Activated CD4-positive, alpha-beta memory T cell treated with anti-CD3 and anti-CD28 coated beads for 36 hours (primary cell): ENCODE measurements at places on chromosomes 5 and 9. TPM values are rescaled to one million over a fixed set of nuclear protein-coding genes. Genes with fewer than 3 reads are reported as not detected.

DNA sequence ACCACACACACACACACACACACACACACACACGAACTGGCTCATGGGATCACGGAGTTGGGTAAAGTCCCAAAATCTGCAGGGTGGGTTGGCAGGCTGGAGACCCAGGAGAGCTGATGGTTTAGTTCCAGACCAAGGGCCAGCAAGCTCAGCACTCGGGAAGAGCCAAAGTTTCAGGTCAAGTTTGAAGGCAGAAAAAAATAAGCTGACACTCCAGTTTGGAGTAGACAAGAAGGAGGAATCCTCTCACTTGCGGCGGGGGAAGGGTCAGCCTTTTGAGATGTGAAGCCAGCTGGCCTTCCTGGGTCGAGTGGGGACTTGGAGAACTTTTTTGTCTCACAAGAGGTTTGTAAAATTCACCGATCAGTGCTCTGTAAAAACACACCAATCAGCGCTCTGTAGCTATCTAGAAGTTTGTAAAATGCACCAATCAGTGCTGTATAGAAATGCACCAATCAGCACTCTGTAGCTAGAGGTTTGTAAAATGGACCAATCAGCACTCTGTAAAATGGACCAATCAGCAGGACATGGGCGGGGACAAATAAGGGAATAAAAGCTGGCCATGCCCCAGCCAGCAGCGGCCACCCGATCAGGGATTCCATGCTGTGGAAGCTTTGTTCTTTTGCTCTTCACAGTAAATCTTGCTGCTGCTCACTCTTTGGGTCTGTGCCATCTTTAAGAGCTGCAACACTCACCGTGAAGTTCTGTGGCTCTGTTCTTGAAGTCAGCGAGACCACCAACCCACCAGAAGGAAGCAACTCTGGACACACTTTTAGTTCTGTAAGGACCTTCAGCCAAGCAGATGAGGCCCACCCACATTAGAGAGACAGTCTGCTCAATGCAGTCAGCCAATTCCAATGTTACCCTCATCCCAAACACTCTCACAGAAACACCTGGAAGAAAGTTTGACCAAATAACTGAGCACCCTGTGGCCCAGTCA lies 37.8 kb upstream of the UNC5A start:
- H3K36me3 ChIP-seq, result no peaks in the 10 kb centered on the region
- peaks cover 38% of the 10 kb centered on the region for H3K27me3 ChIP-seq
- no peak overlapping the region for H3K4me3 ChIP-seq
- H3K27ac ChIP-seq, result no peak overlapping the region
- DNase-seq, result no peak
- H3K4me1 ChIP-seq, result peaks cover 2% of the 10 kb centered on the region

Gene ZBTB26
- total RNA-seq, result 6.1 TPM

GRCh38 chr5:9716838-9717281 lies 86.7 kb upstream of the TAS2R1 start:
- H3K36me3 ChIP-seq, result no peaks in the 10 kb centered on the region
- DNase-seq, result no peak
- no peaks in the 10 kb centered on the region for H3K27me3 ChIP-seq
- H3K4me1 ChIP-seq, result no peaks in the 10 kb centered on the region
- H3K27ac ChIP-seq, result no peak overlapping the region

DNA sequence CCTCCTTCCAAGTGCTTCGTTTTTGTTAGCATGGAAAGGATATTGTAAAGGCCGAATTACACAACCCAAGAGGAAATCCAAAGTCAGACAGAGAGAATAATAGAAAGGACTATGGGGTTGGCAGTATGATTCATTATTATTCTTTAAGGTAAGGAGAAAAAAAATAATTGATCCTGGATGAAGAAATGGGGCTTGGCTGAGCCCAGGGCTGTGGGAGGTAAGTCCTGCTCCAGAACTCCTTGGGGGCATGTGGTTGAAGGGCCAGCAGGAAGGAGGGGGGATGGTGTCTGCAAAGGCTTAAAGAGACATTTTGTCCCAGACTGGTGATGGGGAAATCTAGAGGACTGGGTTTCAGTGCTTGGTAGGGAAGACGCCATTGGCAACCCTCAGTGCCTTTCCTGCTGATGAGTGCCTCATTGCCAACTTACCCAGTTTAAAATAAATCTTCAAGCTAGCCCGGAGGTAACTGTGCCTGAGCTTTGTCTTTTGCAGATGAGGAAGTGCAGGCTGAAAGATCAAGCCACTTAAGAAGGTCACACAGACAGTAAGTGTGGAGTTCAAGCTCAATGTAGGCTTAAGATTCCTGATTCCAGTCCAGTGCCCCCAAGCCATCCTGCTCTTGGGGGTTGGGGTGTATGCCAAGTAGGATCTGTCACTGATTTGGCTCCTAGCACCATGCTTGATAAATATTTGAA lies 30.2 kb downstream of the FOXI1 start:
- H3K4me3 ChIP-seq, result no peak overlapping the region
- no peaks in the 10 kb centered on the region for H3K4me1 ChIP-seq
- DNase-seq, result no peak
- no peaks in the 10 kb centered on the region for H3K36me3 ChIP-seq
- no peak overlapping the region for H3K27ac ChIP-seq
- peaks cover 7% of the 10 kb centered on the region for H3K27me3 ChIP-seq

Gene ADAMTSL2
- 0.05 TPM for total RNA-seq

DNA sequence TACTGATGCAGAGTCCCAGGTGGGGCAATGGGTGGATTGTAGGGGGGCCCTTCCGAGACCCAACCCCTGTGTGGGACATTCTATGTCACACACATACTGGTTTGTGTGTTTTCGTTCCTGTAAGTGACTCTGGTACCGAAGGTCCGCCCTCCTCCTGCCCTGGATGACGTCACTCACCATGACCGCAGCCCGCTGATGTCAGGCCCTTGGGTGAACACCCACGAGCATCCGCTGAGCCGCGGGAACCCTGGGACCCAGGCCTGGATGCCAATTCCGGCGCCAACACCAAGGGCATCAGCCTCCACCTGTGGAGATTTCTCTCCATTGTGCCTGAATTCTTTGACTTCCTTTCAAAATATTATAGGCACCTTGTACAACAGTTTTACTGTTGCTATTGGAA lies 184.3 kb downstream of the MTRR start:
- H3K4me1 ChIP-seq, result no peaks in the 10 kb centered on the region
- no peak overlapping the region for H3K4me3 ChIP-seq
- peaks cover 1% of the 10 kb centered on the region for H3K27me3 ChIP-seq
- H3K36me3 ChIP-seq, result no peaks in the 10 kb centered on the region
- DNase-seq, result no peak

Gene GARIN3
- total RNA-seq, result 1.4 TPM

DNA sequence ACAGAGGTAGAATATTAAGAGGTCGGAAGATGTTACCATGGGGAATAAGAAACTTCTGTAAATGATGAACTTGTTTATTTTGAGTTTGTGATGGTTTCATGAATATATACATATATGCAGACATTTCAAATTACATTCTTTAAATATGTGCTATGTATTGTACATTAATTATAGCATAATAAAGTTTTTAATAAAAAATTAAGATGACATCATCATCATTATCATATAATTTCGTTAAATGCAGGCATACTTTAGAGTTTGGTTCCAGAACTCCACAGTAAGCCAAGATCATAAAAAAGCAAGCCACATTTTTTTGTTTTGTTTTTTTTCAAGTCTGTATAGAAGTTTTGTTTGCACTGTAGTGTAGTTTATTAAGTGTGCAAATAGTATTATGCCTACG lies 1403.5 kb downstream of the EFNA5 start:
- no peak overlapping the region for H3K27ac ChIP-seq
- H3K4me3 ChIP-seq, result no peak overlapping the region
- H3K27me3 ChIP-seq, result no peaks in the 10 kb centered on the region

GRCh38 chr5:128842241-128842640 lies 123.0 kb upstream of the SLC27A6 start:
- H3K4me1 ChIP-seq, result no peaks in the 10 kb centered on the region
- DNase-seq, result no peak
- no peak overlapping the region for H3K27ac ChIP-seq
- no peaks in the 10 kb centered on the region for H3K36me3 ChIP-seq
- no peaks in the 10 kb centered on the region for H3K27me3 ChIP-seq
- H3K4me3 ChIP-seq, result no peak overlapping the region

- no peak for DNase-seq
- no peak overlapping the region for H3K27ac ChIP-seq
- no peaks in the 10 kb centered on the region for H3K27me3 ChIP-seq
- H3K4me3 ChIP-seq, result no peak overlapping the region
- no peaks in the 10 kb centered on the region for H3K4me1 ChIP-seq
Measured at GRCh38 chr9:81537964-81538363, 151.4 kb downstream of the TLE1 start.

Gene PCDHGA11
- not detected for total RNA-seq

DNA sequence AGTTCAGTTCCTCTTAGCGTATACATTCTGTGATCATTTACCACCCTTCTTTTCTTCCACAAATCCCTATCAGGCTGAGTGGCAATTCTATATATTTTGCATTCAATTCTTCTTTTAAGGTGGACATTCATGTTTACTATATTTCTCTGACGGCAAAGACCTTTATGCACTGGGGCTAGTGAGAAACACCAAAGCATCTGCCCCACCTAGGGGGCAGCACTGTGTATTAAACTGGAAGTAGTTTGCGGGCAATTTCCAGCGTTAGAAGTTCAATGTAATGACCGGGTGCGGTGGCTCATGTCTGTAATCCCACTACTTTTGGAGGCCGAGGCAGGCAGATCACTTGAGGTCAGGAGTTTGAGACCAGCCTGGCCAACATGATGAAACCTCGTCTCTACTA lies 27.9 kb upstream of the FBXL7 start:
- no peaks in the 10 kb centered on the region for H3K36me3 ChIP-seq
- H3K4me3 ChIP-seq, result no peak overlapping the region
- H3K27ac ChIP-seq, result no peak overlapping the region

Gene TMEM141
- total RNA-seq, result 45.2 TPM

Gene GZMA
- total RNA-seq, result 13.7 TPM

- no peaks in the 10 kb centered on the region for H3K4me1 ChIP-seq
- no peaks in the 10 kb centered on the region for H3K36me3 ChIP-seq
- no peak for DNase-seq
- no peak overlapping the region for H3K27ac ChIP-seq
Measured at GRCh38 chr9:4106760-4107143, 193.1 kb downstream of the GLIS3 start.

Gene CEL
- 1.0 TPM for total RNA-seq

GRCh38 chr5:61256474-61256873 lies 75.6 kb upstream of the ZSWIM6 start:
- H3K4me1 ChIP-seq, result no peaks in the 10 kb centered on the region
- no peak for DNase-seq
- peaks cover 6% of the 10 kb centered on the region for H3K27me3 ChIP-seq
- no peak overlapping the region for H3K27ac ChIP-seq
- H3K4me3 ChIP-seq, result no peak overlapping the region
- no peaks in the 10 kb centered on the region for H3K36me3 ChIP-seq

DNA sequence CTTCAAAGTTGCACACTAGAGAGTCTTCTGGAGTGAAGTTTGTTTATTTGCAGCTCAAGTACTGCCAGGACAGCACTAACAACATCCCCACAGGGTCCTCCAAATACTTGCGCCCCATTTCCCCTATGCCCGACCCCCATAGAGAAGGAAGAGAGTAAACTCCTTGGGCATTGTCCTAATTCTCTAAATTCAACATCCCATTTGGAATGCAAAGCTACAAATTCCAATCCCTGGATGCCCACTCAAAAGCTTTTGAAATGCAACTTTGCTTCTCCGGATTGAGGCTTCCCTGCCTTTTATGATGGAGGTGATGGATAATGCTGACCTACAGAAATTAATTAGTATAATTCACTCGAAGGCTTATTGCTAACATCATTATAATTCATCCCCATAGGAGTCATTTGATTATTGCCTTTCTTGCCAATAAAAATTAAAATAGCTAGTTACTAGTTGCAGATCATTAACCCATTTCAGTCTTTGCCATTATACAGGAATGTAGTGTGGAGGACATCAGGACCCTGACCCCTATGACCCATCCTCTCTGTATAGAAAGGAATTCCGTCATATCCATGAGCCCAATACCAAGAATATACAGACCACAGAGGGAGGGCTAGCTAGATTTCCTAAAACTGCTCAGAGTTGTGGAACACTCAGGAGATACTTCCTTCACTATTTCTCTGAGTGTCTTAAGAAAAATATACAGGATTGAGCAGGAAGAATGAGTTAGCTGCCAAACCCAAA lies 277.6 kb downstream of the ZNF608 start:
- no peak overlapping the region for H3K4me3 ChIP-seq
- H3K27ac ChIP-seq, result no peak overlapping the region
- no peak for DNase-seq
- H3K27me3 ChIP-seq, result no peaks in the 10 kb centered on the region

Gene BNIP1
- 20.9 TPM for total RNA-seq

DNA sequence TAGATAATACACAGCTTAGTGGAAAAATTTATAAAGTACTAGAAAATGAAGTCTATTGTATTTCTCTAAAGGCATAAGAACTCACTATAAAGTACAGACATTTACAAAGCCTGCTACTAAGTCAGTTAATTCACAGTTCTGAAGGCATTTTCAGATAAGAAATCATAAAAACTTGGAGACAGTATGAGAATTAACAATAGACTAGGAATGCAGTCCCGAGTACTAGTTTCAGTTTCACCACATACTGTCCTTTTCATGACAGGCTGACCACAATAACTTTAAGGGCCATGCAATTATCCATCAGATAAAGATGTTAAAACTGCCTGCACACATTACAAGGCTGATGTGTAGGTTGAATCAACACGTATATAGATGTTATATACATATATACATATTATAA lies 362.6 kb upstream of the SMC2 start:
- no peaks in the 10 kb centered on the region for H3K27me3 ChIP-seq
- no peak for DNase-seq
- H3K36me3 ChIP-seq, result no peaks in the 10 kb centered on the region
- H3K4me1 ChIP-seq, result no peaks in the 10 kb centered on the region
- no peak overlapping the region for H3K27ac ChIP-seq

Gene TNFSF8
- 37.9 TPM for total RNA-seq

DNA sequence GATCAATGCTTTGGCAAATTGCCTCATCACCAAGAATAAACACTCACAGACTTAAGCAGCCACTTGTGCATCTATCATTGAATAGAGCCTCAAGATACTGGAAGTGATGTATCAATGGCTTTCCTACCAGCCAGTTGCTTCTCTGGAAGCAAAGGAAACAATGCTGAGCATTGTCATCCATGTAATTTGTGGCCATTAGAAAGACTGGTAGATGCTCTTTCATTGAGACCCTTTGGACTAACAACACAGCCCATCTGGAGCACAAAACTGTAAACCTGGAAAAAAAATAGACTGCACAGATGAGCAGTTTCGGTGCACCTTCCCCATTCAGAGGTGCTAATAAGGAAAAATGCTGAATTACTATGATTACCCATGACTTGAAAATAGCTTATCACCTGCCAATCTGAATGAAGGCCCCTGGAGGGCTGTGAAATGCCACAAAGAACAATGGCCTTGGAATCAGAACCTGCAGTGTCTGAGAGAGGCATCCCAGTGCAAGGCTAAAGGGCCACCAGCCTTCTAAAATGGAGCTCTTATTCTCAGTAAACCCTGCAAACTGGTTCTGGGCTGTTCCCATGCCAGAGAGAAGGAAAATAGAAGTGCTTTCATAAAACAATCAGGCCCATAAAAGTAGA lies 127.5 kb downstream of the RFK start:
- no peaks in the 10 kb centered on the region for H3K27me3 ChIP-seq
- no peaks in the 10 kb centered on the region for H3K36me3 ChIP-seq
- no peak overlapping the region for H3K27ac ChIP-seq
- H3K4me3 ChIP-seq, result no peak overlapping the region

Gene PLAC8L1
- not detected for total RNA-seq
